ENCODE measurements at places on chromosomes 4 and X.

- DNase-seq: no peak
Measured at GRCh38 chr4:7276515-7276914, 84.2 kb downstream of the SORCS2 start.

GRCh38 chr4:48153791-48154550, 19.9 kb upstream of the TXK start:
- no peak for DNase-seq

- no peak for DNase-seq
Measured at GRCh38 chrX:96655947-96656623, 28.6 kb upstream of the DIAPH2 start.

DNA sequence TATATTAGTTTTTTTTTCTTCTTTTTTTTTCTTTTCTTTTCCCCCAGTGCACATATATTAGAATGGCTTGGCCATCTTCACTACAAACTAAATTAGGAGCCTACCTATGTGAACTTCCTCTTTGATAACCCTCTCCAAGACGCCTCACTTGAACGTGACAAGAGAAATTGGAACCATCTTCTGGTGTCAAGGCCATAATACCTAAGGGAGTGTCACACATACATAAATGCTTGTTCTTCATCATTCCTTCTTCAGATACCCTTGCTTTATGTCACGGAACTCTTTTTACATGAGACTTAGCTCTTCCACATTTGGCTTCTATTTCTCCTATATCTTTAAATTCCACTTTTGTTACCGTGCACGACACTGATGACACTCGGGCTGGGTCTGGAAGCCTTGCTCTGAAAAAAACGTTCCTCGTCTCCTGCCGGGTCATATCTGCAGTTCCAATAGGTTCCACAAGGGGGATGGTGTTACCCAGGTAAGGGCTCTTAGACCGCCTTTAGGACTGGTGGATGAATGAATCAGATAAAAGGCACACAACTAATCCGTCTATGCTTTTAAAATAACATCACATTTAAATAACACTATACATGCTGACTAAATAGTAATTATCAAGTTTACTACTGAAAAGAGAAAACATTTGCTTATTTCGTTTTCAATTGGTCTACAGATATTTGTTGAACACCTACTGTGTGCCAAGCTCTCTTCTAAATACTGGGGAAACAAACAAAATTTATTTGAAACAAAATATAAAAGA, 19.9 kb downstream of the DGAT2L6 start:
- peak; percentile 48 for DNase-seq

DNA sequence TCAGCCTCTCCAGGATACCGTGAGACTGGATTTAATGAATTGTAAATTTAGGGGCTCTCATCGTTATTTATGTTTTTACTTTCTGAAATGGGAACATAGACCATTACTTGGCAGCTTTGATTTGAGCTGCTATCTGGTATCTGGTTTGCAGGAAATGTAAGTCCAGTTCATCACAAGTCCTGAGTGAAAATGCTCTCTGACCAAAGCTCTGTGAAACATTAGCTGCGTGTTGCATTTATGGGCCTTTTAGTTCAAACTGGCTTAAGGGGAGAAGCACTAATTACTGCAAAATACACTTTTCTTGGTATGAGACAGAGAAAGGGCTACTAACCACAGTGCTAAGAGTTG, 420 bp downstream of the CC2D2A start:
- no peak for DNase-seq

DNA sequence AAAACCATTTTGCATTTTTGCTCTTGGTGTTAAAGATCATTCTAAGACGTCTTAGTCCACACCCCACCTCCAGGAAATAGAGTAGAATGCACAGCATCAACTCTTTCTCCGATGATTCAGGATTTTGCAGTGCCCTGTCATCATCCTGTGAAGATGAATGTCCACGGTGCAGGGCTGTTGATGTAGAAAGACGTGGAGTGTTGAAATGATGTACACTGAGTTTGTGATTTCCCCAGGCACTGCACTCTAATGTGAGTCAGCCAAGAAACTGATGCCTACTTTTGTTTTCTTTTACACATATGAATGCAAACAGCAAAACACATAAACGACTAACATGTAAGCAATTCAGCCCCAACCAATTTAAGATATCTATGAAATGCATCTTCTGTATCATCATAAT, 10.5 kb downstream of the LGI2 start:
- DNase-seq: no peak

GRCh38 chr4:38290366-38290765, 330.2 kb downstream of the PTTG2 start:
- no peak for DNase-seq

DNA sequence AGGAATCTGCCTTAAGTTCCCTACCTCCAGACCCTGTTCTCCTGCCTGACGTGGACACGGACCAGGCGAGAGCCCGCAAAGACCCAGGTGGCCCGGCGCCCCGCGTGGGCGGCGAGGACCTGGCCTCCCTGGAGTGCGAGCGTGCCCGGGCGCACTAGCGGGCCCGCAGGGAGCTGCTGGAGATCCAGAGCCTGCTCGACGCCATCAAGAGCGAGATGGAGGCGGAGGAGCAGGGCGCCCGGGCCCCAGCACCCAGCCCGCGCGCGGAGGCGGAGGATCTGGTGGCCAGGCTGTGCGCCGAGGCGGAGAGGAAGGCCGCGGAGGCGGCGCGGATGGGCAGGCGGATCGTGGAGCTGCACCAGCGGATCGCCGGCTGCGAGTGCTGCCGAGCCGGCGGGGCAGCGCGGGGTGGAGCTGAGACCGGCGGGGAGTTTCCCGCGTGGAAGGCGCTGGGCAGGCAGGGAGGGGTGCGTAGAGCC, 18.2 kb downstream of the MRFAP1 start:
- DNase-seq: peak; percentile 50

- no peak for DNase-seq
Measured at GRCh38 chrX:28225513-28225912, 244.3 kb upstream of the DCAF8L1 start.

GRCh38 chrX:3295731-3296130, 50.7 kb downstream of the MXRA5 start:
- no peak for DNase-seq

- no peak for DNase-seq
Measured at GRCh38 chr4:36133086-36133485, 111.2 kb downstream of the ARAP2 start.

DNA sequence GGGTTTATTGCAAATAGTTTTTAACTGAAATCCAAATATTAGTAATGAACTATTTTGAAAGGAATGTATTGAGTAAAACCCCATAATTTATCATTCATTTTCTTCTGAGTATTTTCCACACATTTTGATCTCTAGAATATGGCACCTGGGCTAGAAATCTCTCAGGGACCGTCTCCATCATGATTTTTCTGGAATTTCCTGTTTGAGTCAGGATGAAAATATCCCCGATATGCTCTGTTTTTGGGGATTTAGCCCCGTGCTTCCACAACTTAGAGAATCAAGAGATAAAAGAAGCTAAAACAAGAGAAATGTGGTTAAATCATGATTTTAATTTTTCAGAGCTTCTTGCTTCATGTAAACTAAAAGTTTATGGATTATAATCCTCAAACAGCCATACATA, 114.2 kb downstream of the SPCS3 start:
- DNase-seq: no peak

GRCh38 chr4:1904042-1904441, 32.8 kb downstream of the NSD2 start:
- DNase-seq: no peak

DNA sequence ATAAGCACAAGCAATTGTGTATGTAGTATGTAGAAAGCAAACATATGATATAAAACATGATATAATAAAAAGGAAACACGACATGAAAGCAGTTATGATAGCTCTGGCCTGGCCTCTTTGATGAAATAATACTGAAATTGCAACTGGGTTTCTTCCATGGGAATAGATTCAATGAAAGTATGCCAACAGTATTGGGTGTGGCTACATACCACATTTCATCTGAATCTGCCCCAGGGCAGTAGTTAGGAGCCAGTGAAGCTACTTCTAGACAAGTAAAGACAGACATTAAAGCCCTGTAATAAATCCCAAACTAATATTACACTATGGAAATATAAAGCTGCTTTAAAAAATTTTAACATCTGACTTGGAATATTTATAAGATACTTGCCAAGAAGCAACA, 207.3 kb downstream of the FBXW7 start:
- DNase-seq: no peak

GRCh38 chrX:115322375-115322774, 32.9 kb downstream of the LUZP4 start:
- DNase-seq: no peak

DNA sequence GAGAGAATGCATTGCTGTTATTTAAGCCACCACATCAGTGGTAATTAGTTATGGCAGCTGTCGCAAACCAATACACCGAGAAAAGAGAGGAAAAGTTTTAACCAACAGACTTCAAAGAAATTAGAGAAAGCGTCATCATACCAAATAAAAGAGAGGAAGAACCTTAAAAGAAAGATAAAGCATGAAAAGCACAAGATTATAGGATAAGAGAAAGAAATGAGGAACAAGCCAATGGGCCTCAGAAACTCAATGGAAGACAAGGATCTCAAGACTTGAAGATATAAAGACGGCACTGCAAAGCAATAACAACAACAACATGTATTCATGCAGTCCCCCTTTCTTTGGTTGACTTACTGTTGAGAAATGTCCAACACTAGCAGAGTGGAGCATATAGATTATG, 22.8 kb upstream of the ASMTL start:
- DNase-seq: no peak

GRCh38 chr4:40395908-40396793, 61.0 kb downstream of the CHRNA9 start:
- DNase-seq: no peak

- no peak for DNase-seq
Measured at GRCh38 chrX:122512561-122513072, 671.5 kb upstream of the GRIA3 start.
